Left colon (tissue), 2 donors: ENCODE measurements at places on chromosomes 4 and X. TPM values are rescaled to one million over a fixed set of nuclear protein-coding genes. Genes with fewer than 3 reads are reported as not detected.

The IGSF1 gene
- 0.12 TPM for total RNA-seq

The GALNTL6 gene
- total RNA-seq, result 0.20 TPM

The AP1S2 gene
- total RNA-seq, result 9.2 TPM

The NLRP2B gene
- not detected for total RNA-seq

GRCh38 chr4:26116057-26116456 is 202.0 kb downstream of the SMIM20 start:
- no peak for DNase-seq

DNA sequence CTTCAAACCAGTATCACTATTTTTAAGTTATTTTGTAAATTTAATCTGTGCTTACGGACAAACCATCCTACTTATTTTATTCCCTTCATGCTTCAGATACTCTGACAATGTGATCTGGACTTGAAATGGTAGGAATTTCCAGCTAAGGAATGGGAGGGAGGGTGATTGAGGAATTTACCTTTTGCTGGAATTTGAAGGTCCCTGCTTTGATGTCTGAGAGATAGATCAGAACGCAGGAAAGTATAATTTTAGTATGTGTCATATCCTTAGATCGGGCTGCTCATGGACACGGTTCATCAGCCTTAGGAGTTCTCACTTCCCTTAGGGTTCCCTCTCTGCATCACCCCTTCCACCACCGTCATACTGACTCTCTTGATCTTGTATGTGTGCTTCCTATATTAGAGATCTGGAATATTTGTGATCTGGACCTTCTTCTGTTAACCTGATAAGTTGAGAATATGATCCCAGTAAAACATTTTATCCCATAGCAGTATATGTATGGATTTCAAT is 16.8 kb downstream of the OCRL start:
- no peak for DNase-seq

GRCh38 chrX:134624046-134624430 is 34.2 kb downstream of the PLAC1 start:
- DNase-seq, result no peak

- no peak for DNase-seq
Measured at GRCh38 chr4:22496165-22496813, 19.6 kb downstream of the ADGRA3 start.
